ENCODE measurements at places on chromosomes 13 and 19. TPM values are rescaled to one million over a fixed set of nuclear protein-coding genes. Genes with fewer than 3 reads are reported as not detected.
A peak's percentile ranks its signal among the peaks of the same experiment; 100 is the strongest.

Gene PCSK4
- total RNA-seq: 10.4 TPM

Gene SLC5A5
- not detected for total RNA-seq

Gene CD33
- not detected for total RNA-seq

- DNase-seq: peak; percentile 22
Measured at GRCh38 chr19:38073841-38074685, 150.0 kb downstream of the DPF1 start.

GRCh38 chr13:74129500-74130191 is 4.6 kb downstream of the KLF12 start:
- no peak for DNase-seq

GRCh38 chr19:5719961-5720790 is at the start of the genes CATSPERD and LONP1:
Gene CATSPERD (plus strand): TSS chr19:5720637. CDS start chr19:5720738, 101 bp downstream.
Gene LONP1 (minus strand): TSS chr19:5720146. CDS start chr19:5720132, 14 bp downstream.
- DNase-seq: peak; percentile 99

GRCh38 chr13:81142306-81142999 is 801.5 kb upstream of the SPRY2 start:
- no peak for DNase-seq

- DNase-seq: no peak
Measured at GRCh38 chr13:95677564-95678266, 776 bp downstream of the DNAJC3 start.

DNA sequence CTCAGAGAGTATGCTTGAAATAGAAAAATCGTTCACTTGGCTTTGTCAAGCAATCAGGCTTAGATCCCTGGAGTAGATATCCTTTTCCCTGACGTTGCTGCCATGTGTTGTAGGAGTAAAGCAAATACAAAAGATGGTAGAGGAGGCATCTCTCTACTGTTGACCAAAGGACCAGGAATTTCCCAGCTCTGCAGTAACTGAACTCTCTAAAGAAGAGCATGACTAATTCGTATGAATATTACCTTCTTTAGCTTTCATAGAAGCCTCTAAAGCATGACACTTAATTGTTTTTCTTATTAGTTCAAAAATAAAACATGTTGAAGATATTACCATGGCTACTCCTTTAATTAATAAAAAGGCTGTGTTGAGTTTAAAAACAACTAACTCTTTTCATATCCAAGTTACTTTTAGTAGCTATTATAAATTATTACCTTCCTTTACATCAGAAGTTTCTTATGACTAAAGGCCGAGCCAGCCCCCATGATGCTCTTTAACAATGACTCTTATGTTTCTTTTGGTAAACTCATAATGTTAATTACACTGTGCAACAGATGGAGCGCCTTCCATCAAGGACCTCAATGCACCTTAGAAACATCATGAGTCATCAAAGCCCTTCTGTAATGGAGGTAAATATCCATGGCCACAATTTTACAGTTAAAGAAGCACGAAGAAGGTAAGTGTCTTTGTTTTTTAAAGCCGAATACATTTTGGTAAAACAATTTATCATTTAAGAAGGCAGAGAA is 352.4 kb downstream of the KLF5 start:
- no peak for DNase-seq

GRCh38 chr19:45376045-45376724 is 5.8 kb upstream of the ERCC2 start:
- no peak for DNase-seq
